ENCODE measurements at places on chromosomes 5 and 9. TPM values are rescaled to one million over a fixed set of nuclear protein-coding genes. Genes with fewer than 3 reads are reported as not detected.

DNA sequence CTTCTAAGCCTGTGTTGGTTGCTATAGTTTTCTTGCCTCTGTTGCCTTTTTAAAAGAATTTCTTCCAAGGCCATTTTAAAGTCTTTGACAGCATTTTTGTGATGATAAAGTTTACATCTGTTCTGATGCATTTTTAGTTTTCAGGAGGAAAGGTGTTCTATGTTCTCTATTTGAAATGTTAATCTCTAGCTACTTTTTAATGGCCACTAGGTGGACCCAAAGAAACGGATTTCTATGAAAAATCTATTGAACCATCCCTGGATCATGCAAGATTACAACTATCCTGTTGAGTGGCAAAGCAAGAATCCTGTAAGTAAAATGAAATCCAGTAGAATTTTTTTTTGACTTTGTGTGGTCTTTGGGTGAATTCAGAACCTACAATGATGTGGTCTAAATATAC, 60.2 kb downstream of the MELK start:
- no peak for DNase-seq

DNA sequence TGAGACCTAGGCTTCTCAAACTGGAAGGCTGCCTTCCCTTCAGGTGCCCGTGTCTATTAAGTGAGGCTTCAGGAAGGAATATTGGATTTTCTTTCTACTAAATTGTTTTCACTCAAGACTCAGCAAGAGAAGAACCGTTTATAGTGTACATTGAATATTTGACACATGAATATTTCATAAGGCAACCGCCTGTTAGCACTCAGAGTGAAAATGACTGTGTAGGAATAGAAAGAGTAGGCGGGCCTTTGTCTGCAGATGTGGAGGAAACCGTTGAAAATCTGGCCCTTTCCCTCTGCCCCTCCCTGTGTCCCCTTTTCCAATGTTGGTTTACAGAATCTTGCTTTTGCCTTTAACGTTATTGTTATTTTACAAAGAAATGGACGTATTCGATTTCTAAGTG, 6.2 kb downstream of the SAP30L start:
- no peak for DNase-seq

GRCh38 chr5:149118463-149118862, 22.8 kb upstream of the ABLIM3 start:
- no peak for DNase-seq

- DNase-seq, result no peak
Observed at GRCh38 chr5:22928821-22929482, 75.8 kb upstream of the CDH12 start.

DNA sequence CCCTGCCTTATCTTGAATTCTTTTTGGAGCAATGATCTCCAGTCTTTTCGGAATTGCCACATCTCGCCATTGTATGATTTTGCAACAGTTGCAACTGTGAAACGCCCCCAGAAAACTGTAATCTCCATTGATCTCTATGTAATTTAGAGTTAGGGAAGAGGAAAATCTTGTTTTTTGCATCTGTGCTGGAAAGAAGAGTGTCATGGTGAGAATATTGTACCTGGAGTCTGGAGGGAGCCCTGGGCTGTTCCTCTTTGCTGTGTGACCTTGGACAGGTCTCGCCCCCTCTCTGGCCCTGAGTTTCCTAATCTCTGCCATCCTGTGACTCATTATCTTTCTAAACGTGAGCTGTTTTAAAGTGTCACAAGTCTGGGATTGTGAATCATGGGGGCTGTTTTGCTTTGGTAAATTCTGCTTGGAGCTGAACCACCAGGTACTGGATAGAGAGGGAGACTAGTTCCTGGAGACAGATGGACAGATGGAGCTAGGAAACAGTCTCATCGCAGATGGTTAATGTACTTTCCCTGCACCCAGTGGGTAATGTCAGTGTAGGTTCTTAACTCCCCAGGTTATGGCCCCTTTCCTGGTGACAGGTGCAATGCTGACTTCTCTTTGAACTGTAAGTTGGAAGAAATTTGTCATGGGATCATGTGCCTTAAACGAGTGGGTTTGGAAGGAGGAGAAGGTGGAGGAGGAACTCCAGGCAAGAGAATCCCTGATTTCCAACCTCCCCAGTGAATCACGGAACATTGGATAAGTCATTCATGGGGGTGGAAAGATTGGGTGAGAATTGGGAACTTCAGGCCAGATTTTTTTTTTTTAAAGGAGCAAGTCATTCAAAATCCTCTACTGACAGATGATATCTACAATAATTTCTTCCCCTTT, 19.6 kb downstream of the PPARGC1B start:
- no peak for DNase-seq

DNA sequence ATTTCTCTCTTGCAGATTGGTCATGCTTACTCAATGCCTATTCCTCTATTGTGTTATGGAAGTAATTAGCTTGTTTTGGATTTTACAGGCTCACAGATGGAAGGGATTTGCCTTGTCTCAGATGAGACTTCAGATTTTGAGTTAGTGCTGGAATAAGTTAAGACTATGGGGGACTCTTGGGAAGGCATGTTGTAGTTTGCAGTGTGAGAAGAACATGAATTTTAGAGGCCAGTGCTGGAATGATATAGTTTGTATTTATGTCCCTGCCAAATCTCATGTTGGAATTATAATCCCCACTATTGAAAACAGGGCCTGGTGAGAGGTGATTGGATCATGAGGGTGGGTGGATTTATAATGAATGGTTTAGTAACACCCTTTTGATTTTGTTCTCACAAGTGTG, 6.1 kb upstream of the TUSC1 start:
- no peak for DNase-seq

Gene KCNN2
- 2.1 TPM for total RNA-seq

DNA sequence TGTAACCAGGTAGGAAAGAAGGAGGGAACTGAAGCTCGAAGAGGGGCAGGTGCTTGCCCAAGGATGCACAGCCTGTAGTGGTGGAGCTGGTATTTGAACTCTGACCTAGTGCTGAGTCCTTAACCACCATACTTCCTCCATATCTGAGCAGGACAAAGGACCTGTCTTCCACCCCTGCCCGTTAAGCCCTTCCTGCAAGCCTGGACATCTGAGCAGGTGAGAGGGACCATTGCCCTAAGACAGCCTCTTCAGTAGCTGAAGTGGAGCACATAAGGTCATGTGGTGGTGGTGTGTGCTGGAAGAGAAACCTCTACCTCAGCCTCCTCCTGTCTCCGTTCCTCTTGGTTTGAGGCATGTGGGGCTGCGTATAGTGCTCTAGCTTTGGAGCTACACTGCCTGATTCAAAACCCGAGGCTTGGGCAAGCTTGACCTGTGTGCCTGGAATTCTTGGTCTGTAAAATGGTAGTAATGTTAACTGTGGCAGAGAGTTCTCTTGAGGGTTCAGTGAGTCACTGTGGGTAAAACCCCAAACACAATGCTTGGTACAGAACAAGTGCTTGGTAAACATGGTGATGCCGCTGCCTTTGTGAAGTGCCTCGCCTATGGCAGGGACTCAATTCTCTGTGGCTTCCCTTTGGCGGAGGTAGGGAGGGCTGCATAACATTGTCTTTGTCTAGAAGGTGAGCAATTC, 7.4 kb downstream of the GALNT10 start:
- no peak for DNase-seq

- DNase-seq, result no peak
Observed at GRCh38 chr5:58622936-58623871, 40.3 kb downstream of the RAB3C start.

Gene ROR2
- total RNA-seq, result 16.7 TPM

Gene HSD17B3
- not detected for total RNA-seq

GRCh38 chr5:18329328-18329727, 695.1 kb downstream of the TAF11L14 start:
- no peak for DNase-seq

Gene VPS13A
- 56.0 TPM for total RNA-seq

GRCh38 chr9:71758785-71759184, 9.5 kb downstream of the CEMIP2 start:
- DNase-seq, result no peak

DNA sequence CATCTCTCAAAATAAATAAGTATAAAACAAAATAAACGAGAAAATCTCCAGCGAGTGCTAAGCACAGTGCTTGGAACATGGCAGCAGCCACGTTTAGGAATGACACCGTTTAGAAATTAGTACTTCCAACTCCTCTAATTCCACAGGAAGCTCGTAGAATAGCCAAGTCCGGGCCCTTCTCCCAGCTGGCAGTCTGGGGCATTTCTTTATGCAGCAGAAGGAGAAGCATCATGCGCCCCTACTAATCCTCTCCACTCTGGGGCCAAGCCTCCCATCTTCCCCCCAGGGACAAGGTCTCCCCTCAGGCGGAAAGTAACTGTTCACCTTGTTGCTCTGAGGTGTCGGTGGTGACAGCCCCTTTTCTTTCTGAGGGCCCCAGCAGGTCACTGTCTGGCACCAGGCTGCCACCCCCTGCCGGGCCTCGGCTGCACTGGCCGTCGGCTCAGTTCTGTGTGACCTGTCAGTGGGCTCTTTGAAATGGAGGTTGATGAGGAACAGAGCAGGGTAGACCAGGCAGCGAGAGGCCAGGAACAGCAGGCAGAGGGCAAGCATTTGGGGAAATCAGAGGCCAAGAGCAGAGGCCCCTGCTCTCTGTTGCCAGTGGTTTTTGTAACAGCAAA, 113.5 kb upstream of the WWC1 start:
- DNase-seq, result no peak

Gene TRPM3
- 1.3 TPM for total RNA-seq

Gene SLC6A7
- total RNA-seq, result 0.10 TPM

- DNase-seq, result no peak
Observed at GRCh38 chr5:172683645-172684471, 42.8 kb downstream of the NEURL1B start.
